Stimulated activated naive CD4-positive, alpha-beta T cell treated with Interleukin-2 at 50 U/mL for 16 hours (primary cell): ENCODE measurements at places on chromosomes 1 and 21.
A peak's percentile ranks its signal among the peaks of the same experiment; 100 is the strongest.

- no peak for DNase-seq
These were observed 62.7 kb downstream of the PLPP3 start for GRCh38 chr1:56516539-56517252.

DNA sequence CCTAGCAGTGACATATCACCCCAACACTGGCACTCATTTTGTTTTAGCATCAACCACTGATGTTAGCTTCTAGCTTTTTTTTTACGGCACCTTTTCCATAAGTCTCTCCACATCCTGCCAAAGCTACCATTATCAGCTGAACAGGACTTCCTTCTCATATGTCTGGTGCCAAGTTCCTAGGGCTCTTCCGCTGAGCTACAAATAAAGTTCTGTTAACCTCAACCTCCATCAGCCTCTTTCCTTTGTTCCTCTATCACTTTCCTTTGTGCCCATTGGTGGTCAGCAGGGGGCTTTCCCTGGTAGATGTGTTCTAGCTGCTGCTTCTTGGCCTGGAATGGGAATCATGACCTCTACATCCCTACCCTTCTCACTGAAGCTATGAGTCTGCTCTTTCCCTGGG is 163.8 kb downstream of the FAF1 start:
- no peak for DNase-seq

- DNase-seq, result no peak
These were observed 335.3 kb upstream of the KAZN start for GRCh38 chr1:14263225-14263624.

GRCh38 chr1:230094746-230095145 is 27.7 kb downstream of the GALNT2 start:
- no peak for DNase-seq

- no peak for DNase-seq
These were observed 11.5 kb upstream of the TMEM51 start for GRCh38 chr1:15141935-15142539.

- no peak for DNase-seq
These were observed 10.3 kb downstream of the SPRTN start for GRCh38 chr1:231348442-231348841.

DNA sequence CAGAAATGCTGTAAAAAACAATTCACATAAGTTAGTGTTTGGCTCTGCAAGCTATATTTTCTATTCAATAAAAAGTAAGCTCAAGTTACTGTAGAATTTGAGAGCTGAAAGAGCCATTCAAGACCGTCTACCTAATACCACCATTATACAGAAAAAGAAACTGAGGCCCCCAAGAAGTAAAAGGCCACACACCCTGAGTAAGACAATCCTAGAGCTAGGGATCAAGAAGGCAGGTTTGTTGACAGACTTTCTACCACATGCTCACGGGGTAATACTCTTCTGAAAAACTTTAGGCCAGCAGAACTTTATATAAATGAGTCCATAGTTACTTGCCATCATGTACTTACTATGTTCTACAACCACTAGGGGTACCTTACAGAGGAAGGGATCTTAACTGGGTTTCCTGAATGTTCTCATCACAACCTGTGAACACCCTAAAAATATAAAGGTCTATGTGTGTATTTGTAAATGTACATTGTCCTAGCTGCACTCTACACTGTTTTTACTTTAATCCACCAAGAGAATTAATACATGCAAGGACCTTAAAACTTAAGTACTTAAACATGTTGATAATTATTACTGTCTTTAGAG is 2.7 kb downstream of the PSMG1 start:
- DNase-seq, result no peak

- DNase-seq, result no peak
These were observed 310.5 kb downstream of the PRDM2 start for GRCh38 chr1:14010476-14010875.

GRCh38 chr1:194342484-194343262 is 1156.3 kb upstream of the B3GALT2 start:
- no peak for DNase-seq

DNA sequence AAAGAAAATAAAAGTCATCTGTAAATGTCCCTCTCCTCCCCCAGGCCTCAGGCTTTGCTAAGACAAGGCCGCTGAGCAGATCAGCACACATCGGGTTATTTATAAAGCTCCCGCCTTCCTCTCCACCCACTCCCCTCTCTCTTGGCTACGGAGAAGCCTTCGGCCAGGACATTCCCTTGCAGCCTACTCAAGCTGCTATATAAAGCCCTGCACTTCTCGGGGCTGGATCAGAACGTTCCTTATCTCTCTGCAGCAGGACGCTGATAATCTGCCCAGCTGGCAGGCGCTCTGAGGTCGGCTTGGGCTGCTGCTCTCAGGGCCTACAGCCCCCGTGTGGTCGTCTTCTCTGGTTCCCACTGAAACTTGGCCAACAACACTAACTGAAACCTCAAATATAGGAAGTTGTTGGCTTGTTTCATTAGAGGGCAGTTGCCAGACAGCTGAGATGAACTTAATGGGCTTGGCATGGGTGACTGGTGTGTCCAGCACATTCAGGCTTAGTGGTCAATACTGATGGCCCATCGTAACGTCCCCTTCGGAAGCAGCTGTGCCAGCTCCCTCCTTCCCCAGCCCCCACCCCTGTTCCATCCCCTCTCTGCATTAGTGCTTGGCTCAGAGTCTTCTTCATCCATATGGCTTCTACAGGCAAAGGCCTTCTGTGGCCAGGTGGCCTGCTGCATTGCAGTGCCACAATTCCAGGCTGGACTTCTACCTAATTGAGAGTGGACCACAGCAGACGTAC is 64.6 kb downstream of the IER5 start:
- no peak for DNase-seq

DNA sequence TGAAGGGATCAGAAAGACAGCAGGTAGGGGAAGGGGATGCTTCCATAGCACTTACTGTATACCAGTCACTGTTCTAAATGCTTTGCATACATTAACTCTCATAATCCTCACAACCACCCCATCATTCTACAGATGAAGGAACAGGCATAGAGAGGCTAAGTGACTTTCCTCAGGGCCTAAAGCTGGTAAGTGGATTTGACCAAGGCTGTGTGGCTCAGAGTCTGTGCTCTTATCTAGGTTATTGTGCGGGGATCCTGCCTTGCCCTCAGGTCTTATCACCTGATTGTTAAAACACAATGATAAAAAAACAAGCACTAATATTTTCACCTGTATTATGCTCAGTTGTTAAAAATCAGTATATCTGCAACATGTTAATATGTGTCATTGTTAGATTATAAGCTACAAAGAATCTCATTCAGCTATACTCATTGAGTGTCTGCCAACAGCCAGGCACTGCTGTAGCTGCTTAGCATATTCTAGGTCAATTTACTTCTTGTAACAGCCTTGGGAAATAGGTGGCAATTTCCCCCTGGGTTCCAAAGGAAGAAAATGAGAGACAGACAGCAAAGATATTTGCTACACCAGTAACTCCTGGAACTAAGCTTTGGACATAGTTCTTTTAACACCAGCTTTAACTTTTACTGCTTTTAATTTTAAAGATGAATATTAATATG is 38.6 kb upstream of the RBM15 start:
- no peak for DNase-seq

GRCh38 chr1:153919876-153920852 is 2.6 kb downstream of the GATAD2B start:
- DNase-seq, result peak; percentile 5

- DNase-seq, result peak; percentile 9
These were observed 500 bp downstream of the EPHA10 start for GRCh38 chr1:37764414-37764825.

DNA sequence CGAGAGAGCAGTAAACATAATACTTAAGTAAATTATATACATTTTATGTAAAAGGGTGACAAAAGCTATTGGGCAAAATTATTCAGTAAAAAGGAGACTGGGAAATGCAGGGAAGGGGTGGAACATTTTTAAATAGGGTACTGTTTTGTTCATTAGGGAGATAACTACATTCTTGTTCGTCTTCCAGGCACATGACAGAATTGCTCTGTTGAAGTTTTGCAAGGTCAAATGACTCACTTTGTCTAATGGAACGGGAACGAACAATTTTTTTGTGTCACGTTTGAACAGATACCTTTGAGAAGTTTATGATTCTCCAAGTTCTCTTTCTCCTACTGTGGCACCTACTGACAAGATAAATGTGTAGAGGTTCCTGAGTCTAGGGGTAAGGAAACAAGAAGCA is 382.3 kb upstream of the ZRANB2 start:
- DNase-seq, result no peak

GRCh38 chr21:45698493-45699184 is 55.1 kb downstream of the PCBP3 start:
- DNase-seq, result no peak

DNA sequence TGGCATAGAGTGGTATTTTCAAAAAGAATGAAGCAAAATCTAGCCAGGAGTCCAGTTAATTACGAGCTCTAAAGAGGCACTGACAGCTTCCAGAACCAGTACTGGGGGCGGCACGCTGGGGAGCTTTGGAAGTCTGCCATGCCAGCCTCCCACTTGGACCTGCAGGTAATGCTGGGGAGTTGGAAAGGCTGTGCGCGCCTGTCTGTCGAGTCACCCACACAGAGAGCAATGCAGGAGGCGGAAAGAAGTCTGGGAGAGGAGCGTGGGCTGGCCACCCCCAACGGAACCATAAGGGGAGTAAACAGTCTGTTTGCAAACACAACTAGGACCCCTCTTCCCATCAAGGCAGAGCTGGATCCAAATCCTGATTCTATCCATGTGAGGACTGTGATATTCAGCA is 84.5 kb downstream of the BEND5 start:
- no peak for DNase-seq

GRCh38 chr1:110462964-110463363 is 12.0 kb downstream of the PROK1 start:
- DNase-seq, result no peak

- DNase-seq, result no peak
These were observed 15.0 kb upstream of the HMGN1 start for GRCh38 chr21:39363607-39364555.

DNA sequence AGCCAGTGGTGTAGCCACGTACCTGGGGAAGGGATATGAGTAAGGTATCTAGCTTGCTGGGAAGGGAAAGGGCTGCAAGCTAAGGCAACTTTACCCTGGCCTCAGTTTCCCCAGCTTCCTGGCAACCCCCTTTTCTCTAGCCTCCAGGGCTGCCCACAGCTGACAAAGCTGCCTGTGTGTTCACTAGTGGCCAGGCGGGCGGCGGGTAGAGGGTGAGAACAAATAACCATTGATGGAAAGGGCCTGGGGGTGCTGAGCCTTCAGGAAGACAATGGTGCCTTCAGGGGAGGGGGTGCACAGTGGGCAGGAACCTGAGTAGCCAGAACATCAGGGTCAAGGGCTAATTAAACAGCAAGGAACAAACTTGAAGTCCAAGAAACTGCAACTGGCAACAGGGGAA is 6.1 kb downstream of the CERS2 start:
- DNase-seq, result no peak

- DNase-seq, result no peak
These were observed 9.0 kb downstream of the FOXO6 start for GRCh38 chr1:41370225-41370624.

DNA sequence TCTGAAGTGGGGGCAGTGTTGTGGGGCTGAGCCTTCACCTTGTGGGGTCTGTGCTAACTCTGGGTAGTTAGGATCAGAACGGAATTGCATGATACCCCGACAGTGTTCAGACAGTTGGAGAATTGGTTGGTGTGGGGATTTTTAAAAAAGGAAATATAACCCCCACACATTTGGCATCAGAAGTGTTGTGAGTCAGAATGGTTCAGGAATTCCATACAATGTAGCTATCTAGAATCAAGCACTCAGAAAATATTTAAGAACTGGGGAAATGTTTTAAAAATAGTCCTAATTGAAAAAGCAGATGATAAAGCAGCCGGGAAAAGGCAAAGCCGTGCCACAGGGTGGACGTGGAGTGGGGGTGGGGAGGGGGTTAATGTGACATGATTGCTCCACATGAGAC is 6.5 kb upstream of the S100A7 start:
- no peak for DNase-seq

GRCh38 chr1:209815490-209815889 is 9.5 kb upstream of the IRF6 start:
- no peak for DNase-seq

DNA sequence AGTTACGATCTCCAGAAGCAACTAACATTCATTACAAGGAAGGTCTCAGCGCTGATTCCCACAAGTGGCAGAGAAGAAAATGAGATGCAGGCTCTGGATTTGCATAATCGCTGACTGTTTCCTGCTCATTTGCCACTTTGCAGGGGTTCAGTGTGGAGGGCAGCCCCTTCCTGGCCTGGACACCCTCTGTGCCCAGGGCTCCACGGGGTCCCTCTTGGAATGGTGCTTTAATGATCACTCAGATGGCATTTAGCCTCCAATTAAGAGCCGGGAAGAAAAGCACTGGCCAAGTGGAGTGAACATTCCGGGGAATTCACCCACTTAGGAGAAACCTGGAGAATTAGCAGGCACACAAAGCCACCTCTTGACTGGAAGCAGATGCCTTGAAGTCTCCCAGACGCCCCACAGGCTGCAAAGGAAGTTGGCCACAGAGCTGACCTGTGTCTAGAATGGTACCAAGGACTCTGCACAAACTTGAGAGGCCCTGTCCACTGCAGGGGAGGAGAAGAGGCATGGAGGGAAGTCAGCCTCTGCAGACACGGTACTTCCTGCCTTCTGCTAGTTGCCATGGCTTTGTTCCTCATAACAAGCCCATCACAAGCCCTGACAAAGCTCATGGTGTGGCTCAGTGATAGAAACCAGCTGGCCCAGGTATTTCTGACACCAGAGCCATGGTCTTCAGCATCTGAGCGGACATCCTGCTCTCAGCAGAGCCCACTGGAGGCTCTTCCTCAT is 157.2 kb downstream of the KAZN start:
- DNase-seq, result no peak

GRCh38 chr1:10597492-10598388 is 123.0 kb downstream of the PEX14 start:
- no peak for DNase-seq

- DNase-seq, result no peak
These were observed 17.6 kb downstream of the PM20D1 start for GRCh38 chr1:205832326-205832751.

DNA sequence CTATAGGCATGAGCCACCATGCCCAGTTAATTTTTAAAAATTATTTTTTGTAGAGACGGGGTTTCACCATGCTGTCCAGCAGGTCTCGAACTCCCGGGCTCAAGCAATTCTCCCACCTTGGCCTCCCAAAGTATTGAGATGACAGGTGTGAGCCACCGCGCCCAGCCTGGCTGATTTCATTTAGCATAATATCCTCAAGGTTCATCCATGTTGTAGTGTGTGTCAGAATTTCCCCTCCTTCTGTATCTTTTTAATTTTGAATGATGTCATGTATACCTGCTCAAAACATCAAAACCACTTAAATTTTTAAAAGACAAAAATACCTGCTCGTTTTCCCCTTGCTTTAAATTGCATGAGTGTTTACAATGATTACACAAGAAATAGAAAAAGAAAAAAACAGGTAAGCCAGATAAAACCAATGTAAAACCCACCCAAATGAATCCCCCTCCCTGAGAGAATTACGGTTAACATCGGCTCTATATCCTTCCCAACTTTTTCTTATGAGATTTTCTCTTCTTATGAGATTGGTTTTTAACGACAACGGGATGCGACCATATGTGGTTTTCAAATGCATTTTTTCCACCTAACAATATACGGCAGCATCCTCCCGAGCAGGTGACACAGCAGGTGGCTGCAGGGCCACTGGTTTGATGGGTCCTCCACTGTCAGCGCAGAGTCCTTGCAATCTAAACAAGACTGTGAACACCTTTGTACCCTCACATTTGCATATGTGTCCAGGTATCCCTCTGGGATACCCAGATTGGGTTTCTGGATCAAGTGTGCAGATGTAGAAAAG is 22.1 kb downstream of the IFFO2 start:
- no peak for DNase-seq

- DNase-seq, result no peak
These were observed 48.7 kb downstream of the EIF2D start for GRCh38 chr1:206563367-206564207.

GRCh38 chr21:29557200-29557599 is 258.5 kb downstream of the BACH1 start:
- DNase-seq, result no peak
